Activated T-cell treated with anti-CD3 and anti-CD28 coated beads, Interleukin-2, amount 50 U/mL, for 4 hours (primary cell): ENCODE measurements at places on chromosomes 6 and 20. TPM values are rescaled to one million over a fixed set of nuclear protein-coding genes. Genes with fewer than 3 reads are reported as not detected.

DNA sequence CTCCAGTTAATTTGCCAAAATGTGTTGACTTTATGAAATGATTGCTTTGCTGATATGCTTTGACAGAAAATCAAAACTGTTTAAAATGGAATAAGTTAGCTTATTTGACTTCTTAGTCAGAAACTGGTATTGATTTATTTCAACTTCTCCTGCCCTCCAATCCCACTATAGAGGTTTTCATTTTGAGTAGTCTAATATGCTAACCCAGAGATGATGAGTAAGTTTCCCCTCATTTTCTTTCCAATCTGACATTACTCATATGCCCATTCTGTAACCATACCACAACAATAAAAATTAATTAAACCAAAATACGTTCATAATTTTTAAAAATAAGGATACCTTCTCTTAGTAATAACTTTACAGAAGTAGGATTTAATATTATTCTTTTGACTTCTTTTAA lies 78.8 kb downstream of the COL19A1 start:
- DNase-seq, result no peak

- no peak for DNase-seq
Observed at GRCh38 chr20:10639077-10639736, 34.6 kb downstream of the JAG1 start.

DNA sequence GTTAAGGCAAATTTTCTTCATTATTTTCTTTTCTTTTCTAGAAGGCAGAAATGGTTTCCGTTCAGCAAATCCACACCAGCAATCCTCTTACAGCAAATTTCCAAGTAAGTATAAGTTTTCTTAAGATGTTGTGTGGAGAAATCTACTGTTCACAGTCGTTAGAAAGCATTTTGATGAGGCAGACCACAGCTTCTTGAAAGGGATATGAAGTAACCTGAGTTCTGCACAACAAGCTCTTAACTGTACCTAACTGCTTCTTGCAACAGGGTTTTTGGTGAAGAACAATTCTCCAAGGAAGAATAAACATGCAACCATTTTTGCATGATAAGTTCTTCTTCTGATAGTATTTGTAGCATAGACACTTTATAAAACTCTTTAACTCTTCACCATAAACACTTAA lies 45.3 kb upstream of the STXBP5 start:
- DNase-seq, result no peak

GRCh38 chr20:11799281-11799684 lies 118.4 kb upstream of the BTBD3 start:
- DNase-seq, result no peak

GRCh38 chr6:112416866-112417265 lies 69.7 kb downstream of the RFPL4B start:
- no peak for DNase-seq

SERPINB1 gene
- 16.7 TPM for total RNA-seq

ALDH5A1 gene
- 10.4 TPM for total RNA-seq

KLHDC3 gene
- total RNA-seq, result 51.9 TPM
